ENCODE measurements at places on chromosomes 1 and 21.

GRCh38 chr1:37931102-37931360 is 15.8 kb downstream of the INPP5B start:
- no peak for DNase-seq

DNA sequence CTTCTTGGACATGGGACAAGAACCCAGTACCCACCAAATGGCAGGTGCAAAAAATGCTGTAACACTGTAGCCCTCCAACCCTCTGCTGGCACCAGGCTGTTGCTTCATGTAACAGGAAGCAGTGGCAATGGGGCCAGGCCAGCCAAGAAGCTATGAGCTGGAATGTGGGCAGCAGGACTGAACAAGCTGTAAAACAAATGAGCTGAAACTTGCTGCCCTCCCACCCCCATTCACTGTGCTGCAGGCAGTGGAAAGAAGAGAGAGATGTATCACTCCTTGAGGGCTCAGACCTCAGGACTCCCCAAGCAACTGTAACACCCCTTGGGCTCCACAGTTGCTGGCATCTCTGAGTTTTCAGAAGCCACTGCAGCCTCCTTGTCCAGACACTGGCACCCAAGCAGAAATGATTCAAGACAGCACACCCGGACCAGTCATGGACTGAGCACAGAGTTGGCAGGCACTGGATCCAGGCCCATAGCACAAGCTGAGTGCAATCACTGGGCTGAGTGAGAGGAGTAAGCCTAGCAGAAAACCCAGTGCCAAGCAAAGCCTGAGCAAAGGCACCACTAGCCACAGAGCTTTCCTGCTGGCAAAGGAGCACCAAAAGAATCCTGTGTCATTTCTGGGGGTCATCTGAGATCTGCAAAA is 321.4 kb upstream of the CXADR start:
- DNase-seq, result no peak

DNA sequence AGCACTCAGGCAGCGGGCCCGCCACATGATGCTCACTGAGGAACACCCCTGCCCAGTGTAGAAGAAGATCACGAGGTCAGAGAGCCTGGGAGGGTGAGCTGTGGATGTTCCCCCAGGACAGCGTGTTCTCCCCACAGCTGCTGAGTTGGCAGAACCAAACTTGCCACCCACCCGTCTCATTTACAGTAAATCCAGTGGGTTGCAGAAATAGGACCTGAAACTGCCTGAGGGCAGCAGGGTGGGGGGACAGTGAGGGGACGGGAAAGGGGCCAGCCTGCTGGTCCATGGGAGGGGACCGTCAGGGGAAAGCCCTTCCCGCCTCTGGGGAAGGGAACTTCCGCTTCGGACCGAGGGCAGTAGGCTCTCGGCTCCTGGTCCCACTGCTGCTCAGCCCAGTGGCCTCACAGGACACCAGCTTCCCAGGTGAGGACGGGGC is at the start of gene C1QB:
C1QB (plus strand) TSS at position 356 of the 436 bp plus-strand sequence. CDS start 6,227 bp downstream, outside the sequence.
- DNase-seq, result no peak

DNA sequence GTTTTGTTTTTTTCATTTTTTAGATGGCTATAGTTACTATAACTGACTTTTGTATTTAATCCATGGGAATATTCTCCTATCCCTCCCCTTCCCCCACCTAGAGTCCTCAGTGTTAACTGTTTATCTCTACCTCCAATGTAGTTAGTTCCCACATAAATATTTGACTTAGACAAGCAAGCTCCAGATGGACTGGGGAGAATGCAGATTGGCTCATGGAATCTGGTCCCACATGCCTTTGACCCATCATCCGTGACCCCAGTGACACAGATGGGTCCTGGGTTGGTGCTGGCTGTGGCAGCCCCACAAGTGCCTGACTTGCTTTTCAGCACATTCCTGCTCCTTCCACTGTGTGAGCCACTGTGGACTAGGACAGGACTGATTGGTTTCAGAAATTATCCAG is 41.8 kb downstream of the ATP2B4 start:
- no peak for DNase-seq

DNA sequence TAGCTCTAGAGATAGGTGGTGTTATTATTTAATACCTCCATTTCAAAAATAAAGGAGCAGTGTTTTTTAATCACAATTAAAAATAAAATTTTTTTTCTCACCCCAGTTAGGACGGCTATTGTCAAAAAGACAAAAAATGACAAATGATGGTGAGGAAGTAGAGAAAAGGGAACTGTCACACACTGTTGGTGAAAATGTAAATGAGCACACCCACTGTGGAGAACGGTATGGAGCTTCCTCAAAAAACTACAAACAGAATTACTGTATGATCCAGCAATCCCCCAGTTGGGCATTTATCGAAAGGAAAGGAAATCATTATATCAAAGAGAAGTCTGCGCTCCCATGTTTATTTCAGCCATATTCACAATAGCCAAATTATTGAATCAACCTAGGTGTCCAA is 148.7 kb upstream of the NR5A2 start:
- no peak for DNase-seq

- no peak for DNase-seq
Measured at GRCh38 chr1:229585338-229585737, 26.8 kb upstream of the ABCB10 start.

DNA sequence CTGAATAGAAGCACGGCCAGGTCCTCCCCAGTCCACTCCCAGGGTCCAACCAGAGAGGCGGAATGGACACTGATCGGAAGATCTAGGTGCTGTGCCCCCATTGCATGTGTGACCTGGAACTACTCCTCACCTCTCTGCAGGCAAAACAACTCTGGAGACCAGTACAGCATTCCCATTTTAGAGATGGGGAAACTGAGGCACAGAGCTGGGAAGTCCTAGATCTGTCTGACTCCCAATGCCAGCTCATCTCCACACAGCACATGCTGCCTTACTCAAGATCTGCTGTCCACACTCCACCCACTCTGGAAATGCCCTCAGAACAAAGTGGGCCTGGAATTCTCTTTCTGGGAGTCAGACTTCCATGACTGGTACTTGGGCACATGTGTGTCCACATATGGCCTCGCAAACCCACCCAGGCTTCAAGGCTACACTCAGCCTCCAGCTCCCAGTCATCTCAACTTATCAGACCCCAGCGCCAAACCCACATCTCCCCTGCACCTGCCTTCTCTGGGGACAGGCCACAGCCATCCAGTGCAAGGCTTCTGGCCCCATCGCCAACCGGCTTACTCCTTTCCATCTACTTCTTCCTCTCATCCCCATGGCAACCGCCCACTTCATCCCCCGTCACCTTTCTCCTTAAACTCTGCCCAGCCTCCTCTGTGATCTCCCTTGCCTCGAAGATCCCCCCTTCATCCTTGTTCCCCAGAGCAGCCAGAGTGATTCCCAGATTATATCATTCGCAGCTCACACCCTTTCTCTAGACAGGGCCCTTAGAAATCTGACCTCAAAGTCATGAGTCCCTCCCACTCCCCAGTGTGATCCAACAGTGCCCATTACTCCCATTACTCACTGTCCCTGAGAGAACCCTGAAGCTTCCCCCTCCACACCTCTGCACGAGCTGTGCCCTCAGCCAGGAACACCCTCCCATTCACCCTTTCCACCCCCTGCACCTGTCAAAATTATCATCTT is 2.7 kb downstream of the COL8A2 start:
- DNase-seq, result no peak

- DNase-seq, result no peak
Measured at GRCh38 chr1:58919959-58920321, 136.1 kb upstream of the JUN start.

DNA sequence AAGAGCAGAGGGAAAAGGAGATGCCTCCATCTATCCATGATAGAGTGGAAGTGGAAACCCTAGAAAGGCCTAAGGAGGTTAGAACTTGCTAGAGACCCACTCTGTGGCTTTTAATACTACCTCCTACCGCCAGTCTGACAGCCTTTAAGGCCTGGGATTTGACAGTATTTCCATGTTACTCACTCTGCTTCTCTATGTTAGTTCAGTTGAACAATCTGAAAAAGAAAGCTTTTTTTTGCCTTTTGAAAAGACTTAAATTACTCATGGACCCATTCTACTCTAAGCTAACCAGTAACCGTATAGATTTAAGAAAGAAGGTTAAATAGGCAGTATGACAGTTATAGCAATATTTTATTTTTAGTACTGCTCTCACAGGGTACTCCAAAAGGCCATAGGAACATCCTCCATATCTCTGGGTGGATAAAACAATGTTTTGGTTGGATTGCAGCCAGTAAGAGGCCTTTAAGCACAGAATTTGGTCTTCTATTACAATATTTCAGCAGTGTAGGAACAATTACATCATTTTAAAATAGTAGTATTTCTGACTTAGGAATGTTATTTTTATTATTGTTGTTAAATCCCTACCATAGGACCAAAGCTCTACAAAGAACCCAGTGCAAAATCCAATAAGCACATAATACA is 15.9 kb upstream of the GPR25 start:
- no peak for DNase-seq

DNA sequence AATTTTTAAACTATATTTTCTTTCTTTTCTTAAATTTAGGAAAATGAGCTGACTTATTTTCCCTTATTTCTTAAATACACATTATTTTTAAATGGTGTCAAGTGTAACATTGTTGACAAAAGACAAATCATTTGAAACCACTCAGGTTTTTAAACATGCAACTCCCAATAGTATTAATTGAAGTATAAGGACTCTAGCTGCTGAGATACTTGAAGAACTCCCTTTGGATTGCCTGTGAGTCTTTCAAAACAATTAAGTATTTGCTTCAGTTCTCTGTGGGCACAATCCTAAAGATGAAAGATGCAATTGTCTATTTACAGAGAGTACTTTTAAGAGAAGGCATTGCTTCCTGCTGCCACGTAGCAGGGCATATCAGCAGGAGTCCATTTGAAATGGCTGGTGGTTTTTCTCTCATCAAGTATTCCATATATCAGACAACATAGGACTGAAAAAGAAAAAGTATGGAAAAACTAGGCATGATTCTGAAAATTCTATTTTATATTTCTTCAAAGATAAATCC is 373.4 kb downstream of the NEGR1 start:
- no peak for DNase-seq

- no peak for DNase-seq
Measured at GRCh38 chr1:187244623-187245022, 415.9 kb downstream of the PLA2G4A start.

GRCh38 chr21:32717851-32718316 is 9.9 kb downstream of the SYNJ1 start:
- no peak for DNase-seq

GRCh38 chr1:82260051-82260450 is 459.3 kb downstream of the ADGRL2 start:
- no peak for DNase-seq

DNA sequence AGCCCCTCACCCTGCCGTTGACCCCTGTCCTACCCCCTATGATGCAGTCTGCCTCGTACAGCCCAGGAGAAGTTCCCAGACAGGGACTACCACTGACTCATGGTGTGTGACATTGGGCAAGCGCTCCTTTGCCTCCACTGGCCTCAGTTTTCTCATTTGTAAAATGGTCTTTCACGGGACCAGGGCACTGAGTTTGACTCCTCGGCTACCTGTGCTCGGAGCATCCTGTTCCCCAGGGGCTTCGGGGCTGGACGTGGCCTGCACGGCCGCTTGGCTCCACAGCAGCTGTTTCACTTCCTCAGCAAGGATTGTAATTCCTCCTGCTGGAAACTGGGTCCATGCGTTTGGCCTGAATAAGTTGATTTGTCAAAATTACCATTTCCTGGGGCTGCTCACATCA is 277.3 kb downstream of the MATN1 start:
- no peak for DNase-seq

DNA sequence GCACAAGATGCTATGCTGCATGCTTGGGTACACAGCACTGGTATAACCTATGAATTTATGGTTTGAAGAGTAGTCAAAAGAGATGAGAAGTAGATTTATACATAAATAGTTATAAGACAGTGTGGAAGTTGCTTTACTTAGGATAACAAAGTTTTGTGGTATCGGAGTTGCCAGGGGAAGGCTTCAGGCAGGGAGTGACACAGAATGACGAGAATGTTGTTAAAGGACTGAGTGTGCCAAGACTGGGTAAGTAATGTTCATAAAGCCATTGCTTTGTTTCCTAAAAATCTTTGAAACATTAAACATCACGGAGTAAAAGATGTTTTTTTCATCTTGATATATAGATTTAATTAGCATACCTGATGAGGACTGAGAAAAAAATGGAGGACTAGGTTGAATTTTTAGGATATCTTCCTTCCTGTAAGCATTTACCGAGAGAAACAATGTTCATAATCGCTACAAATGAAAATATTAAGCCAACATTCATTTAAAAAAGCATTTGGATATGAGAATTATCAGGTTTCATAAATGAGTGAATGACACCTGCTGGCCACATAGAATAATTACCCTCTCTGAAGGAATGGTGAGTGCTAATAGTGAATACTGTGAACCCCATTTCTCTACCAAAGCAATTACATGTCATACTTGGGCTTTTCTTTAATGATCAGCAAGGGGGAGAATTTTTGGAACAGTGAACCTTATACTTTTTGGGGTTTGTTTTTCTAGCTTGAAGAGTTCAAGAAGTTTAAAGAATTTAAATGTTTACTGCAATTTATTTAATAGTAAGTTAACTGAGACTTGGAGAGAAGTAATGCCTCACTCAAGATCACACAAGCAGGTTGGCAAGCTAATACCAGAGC is 28.4 kb downstream of the EXTL2 start:
- no peak for DNase-seq

- no peak for DNase-seq
Measured at GRCh38 chr1:162081316-162081715, 11.8 kb downstream of the NOS1AP start.

DNA sequence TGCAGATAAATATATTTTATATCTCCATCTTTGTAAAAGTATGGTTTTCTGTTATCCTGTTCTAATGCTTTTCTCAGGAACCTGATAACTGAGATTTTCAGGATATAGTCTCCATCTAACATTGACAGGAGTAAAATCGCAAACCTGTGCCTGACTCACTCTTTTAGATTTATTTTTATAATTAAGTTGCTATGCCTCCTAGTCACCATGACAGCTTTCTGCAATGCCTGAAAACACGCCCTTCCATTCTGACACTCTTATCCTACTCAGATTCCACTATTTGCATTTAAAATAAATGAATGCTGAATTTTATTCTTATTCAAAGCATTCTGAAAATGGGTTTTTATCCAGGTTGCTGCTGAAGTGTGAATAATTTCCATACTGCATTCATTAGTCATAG is 62.8 kb downstream of the RGS21 start:
- DNase-seq, result no peak

- DNase-seq, result no peak
Measured at GRCh38 chr1:22609291-22609690, 27.1 kb upstream of the C1QA start.

DNA sequence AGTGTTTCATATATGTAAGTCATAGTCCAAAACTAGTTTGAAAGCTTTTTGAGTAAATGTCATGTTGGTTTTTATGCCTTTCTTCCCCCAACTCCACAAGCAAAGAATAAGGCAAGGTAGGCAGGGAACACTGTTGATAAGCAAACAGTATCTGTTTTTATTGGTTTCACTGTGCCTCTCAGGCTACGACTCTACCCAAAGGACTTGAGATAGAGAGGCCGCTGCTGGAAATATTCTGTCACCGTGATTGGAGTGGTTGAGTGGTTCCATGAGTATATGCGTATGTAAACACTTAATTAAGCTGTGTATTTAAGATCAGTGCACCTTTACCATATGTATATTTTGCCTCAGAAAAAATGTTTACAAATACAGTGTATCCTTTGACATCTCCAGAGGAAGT is 138.1 kb upstream of the KIF26B start:
- no peak for DNase-seq

- DNase-seq, result no peak
Measured at GRCh38 chr1:170587253-170587593, 55.3 kb downstream of the GORAB start.

Data from stimulated activated CD8-positive, alpha-beta memory T cell treated with anti-CD3 and anti-CD28 coated beads, Interleukin-4, amount 100 ng/mL, for 4 hours (primary cell).